ENCODE measurements at places on chromosomes 7 and 10.

DNA sequence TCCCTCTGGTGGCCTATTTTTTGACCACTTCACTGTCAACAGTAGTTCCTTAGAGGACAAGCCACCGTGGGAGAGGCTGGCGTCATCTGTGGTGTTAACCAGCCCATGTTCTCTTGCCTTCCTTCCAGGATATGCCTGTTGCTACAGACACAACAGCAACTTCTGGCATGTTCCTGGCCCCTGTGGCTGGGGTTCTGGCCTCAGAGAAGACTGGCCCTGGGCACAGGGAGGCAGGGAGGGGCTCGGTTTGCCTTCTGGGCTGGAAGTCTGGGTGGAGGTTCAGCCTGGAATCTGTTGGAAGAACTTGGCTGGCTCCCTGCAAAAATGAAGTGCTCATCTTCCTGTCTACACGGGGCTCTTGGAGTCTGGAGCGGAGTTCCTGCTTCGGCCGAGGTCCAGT, 25.7 kb downstream of the GOLGA7B start:
- DNase-seq: no peak

DNA sequence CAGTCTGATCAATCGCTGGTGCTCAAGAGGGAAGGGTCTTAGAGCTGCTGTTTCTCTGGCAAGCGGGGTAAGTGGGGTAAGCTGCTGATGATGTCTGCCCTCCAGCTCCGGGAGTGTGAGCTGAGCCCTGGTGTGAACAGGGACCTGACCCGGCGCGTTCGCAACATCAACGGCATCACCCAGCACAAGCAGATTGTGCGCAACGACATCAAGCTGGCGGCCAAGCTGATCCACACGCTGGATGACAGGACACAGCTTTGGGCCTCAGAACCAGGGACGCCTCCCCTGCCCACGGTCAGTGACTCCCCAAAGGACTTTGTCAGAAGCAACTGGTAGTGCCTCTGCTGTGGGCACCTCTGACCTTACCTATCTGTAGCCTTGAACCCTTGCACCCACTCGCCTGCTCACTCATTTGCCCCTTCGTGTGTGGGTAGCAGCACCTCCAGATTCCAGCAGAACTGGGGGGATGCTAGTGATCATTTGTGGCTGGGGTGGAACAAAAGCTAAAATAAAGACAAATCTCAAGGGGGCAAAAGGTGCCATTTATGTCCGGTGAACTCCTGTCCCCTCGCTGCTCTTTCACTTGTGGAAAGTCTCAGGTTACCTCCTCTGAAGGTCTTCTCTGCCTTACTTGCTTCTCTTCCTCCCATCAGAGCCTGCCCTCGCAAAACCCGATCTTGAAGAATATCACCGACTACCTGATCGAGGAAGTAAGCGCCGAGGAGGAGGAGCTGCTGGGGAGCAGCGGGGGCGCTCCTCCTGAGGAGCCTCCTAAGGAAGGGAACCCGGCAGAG, 3.2 kb downstream of the UFSP1 start:
- DNase-seq: no peak

GRCh38 chr10:104479906-104480593, 126.4 kb downstream of the CFAP58 start:
- DNase-seq: no peak

- no peak for DNase-seq
Observed at GRCh38 chr7:147413557-147413870, 1177.1 kb upstream of the C7orf33 start.

GRCh38 chr10:89001729-89002072, 11.1 kb downstream of the FAS start:
- DNase-seq: no peak

DNA sequence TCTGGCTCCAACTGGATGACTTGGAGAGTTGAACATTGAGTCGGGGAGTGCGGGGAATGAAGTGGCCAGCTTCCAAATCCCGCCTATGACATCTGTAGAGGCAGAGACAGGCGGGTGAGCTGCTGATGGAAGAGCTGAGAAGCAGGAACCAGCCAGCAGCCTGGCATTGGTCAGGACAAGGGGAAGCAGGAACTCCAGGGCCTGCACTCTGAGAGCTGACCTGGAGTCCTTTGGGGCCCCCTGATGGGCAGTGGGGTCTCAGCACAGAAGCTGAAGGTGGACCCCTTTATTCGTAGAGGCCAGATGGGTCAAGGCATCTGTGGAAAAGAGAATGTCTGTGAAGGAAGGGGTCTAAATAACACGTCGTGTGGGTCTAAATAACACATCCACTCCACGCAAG, 57.0 kb downstream of the SEC61G start:
- DNase-seq: no peak

- no peak for DNase-seq
Observed at GRCh38 chr7:105102557-105103352, 88.8 kb downstream of the KMT2E start.

GRCh38 chr7:104979167-104979841, 34.7 kb upstream of the KMT2E start:
- no peak for DNase-seq

GRCh38 chr10:79344502-79345195, 2.6 kb upstream of the PPIF start:
- no peak for DNase-seq

DNA sequence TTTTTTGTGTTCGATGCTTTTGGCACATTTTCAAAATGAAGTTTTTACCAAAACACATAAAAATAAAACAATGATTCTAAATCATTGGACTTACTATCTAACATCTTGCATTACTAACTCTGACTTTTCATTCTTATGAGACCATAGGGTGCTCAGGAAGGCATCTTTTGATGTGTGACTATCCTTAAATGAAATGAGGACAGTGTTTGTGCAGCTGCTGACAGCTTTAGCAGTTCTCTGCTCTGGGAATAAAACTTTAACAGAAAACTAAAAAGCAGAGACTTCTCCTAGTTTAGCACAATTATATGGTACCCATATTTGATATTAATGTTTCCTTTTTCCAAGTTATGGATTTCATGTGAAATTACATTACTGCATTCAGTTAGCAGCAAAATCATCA, 471.6 kb downstream of the ARL4A start:
- no peak for DNase-seq

Measured in BJ (cell line).